ENCODE measurements at places on chromosomes 5 and 9. TPM values are rescaled to one million over a fixed set of nuclear protein-coding genes. Genes with fewer than 3 reads are reported as not detected.

DNA sequence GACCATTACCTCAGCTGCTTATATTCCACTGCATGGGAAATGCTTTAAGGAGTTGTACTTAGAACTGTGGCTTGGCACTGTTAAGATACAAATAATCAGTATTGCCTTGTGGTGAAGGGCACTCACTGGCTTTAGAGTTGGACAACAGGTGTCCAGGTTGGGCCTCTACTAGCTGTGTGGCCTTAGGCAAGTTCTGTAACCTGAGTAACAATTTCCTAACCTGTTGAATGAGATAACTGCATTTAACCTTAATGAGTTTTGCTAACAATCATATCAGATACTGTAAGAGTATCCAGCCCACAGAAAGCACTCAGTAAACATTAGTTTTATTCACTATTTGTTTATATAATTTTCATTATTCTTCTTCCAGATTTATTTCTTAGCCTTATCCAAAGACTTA, 17.2 kb upstream of the HK3 start:
- H3K36me3 ChIP-seq: peaks cover 14% of the 10 kb centered on the region
- no peak overlapping the region for H3K27ac ChIP-seq
- no peak for DNase-seq
- H3K4me3 ChIP-seq: no peak overlapping the region
- no peaks in the 10 kb centered on the region for H3K27me3 ChIP-seq
- H3K4me1 ChIP-seq: peaks cover 9% of the 10 kb centered on the region

DNA sequence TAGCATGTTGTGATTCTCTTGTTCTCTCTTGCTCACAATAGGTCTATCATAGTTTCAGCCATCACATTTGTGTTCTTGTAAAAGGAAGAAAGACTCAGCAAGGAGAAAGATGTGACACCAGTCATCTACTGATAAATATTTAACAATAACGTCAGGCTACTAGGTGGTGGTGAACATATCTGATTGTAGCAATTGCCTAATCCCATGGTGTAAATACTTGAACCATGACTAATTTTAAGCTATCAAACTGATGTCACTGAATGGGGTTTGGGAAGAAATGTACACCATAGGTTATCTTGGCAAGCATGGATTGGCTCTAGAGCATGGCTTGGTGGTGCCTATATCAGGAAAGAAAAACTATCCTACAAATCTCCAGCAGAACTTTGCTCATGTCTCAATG, 16.6 kb downstream of the DMRTA1 start:
- H3K27ac ChIP-seq: no peak overlapping the region
- H3K27me3 ChIP-seq: no peaks in the 10 kb centered on the region
- no peaks in the 10 kb centered on the region for H3K36me3 ChIP-seq
- no peak for DNase-seq
- H3K4me1 ChIP-seq: no peaks in the 10 kb centered on the region
- no peak overlapping the region for H3K4me3 ChIP-seq

DNA sequence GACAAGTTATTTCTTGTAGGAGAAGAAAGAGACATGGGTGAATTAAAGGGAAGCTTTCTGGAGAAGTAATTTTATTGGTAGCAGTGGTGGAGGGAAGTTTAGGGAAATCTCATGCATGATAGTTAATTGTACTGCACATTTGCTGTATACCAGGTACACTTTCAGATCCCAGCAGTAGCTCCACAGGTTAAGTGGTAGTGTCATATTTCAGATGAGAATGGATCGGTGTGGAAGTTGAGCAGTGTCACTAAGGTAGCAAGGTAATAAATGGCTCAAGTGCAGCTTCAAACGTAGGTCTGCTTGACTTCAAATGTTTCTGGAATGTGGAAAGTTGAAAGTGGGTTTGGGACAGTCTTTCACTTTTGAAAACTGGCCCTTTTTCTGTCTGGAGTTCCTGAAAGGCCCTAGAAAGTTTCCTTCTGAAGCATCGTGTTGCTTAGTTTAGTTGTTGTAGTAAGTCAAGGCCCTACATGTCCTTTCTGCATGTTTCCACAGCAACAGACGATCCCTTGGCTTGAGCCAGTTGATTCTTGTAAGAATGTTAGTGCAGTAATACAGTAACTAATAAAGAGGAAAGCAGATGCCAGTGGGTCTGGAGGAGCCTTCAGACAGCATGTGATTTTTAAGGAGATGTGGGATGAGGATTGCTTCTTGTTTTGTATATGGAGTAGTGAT, 3.7 kb downstream of the CLTA start:
- no peak for DNase-seq
- H3K27ac ChIP-seq: no peak overlapping the region
- H3K36me3 ChIP-seq: peaks cover 25% of the 10 kb centered on the region
- peaks cover 23% of the 10 kb centered on the region for H3K4me1 ChIP-seq
- H3K4me3 ChIP-seq: no peak overlapping the region

- no peaks in the 10 kb centered on the region for H3K4me1 ChIP-seq
- H3K27me3 ChIP-seq: no peaks in the 10 kb centered on the region
- no peak overlapping the region for H3K4me3 ChIP-seq
- no peak overlapping the region for H3K27ac ChIP-seq
- H3K36me3 ChIP-seq: no peaks in the 10 kb centered on the region
Measured at GRCh38 chr5:154986151-154986550, 27.4 kb upstream of the KIF4B start.

- no peaks in the 10 kb centered on the region for H3K36me3 ChIP-seq
- no peak overlapping the region for H3K27ac ChIP-seq
- DNase-seq: no peak
- no peak overlapping the region for H3K4me3 ChIP-seq
- H3K4me1 ChIP-seq: no peaks in the 10 kb centered on the region
Measured at GRCh38 chr5:178325679-178326373, 93.2 kb upstream of the PHYKPL start.

DNA sequence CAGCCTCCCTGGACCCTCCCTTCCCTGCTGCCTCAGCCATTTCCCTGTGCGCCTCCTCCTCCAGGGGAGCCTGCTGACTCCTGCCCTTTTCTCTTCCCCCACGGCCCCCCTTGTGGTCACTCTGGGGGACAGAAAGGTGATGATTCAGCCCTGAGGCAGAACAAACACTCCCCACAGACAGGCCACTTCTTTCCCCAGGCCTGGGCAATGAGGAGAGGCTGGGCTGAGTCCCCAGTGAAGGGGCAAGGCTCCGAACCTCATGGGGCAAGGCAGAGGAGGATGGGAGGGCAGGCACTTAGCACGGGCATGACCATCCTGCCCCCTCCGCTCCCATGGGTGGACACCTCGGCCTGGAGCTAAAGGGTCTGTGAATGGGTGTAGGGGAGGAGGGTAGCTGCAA, 21.0 kb downstream of the CSF1R start:
- H3K27ac ChIP-seq: peak overlapping the region; percentile 27
- H3K36me3 ChIP-seq: no peaks in the 10 kb centered on the region

DNA sequence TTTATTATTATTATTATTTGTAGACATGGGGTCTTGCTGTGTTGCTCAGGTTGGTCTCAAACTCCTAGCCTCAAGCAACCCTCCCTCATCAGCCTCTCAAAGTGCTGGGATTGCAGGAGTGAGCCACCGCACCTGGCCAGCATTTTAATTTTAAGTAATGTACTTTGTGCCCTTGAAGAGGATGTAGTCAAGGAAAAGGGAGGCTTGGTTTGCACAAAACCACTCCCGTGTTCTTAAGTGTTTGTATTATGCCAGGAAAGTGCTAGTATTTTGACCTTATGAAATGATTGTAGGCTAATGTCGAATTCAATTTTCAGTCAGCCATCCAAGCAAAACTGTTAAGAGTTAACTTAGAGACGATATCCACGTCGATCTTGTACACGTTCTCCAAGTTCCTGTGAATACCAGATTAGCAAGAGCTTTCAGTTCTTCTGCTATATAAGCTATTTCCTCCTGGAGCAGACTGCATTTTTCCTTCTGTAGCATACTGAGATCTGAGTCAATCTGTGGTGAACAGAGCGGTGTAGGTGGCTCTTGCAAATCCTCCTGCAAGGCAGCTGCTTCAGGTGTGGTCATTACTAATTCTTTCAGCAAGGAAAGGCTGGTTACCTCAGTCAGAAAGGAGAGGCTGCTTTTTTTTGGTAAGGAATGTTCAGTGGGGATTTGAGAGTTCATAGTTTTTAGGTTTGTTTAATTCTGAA, 23.7 kb downstream of the CCDC171 start:
- H3K36me3 ChIP-seq: no peaks in the 10 kb centered on the region

- H3K4me1 ChIP-seq: no peaks in the 10 kb centered on the region
- no peak overlapping the region for H3K4me3 ChIP-seq
- H3K36me3 ChIP-seq: no peaks in the 10 kb centered on the region
- no peaks in the 10 kb centered on the region for H3K27me3 ChIP-seq
Measured at GRCh38 chr5:38143384-38143783, 115.0 kb upstream of the EGFLAM start.

- H3K4me3 ChIP-seq: no peak overlapping the region
- no peak for DNase-seq
- no peaks in the 10 kb centered on the region for H3K27me3 ChIP-seq
- no peak overlapping the region for H3K27ac ChIP-seq
- no peaks in the 10 kb centered on the region for H3K36me3 ChIP-seq
- no peaks in the 10 kb centered on the region for H3K4me1 ChIP-seq
Measured at GRCh38 chr9:113709721-113710120, 166.4 kb upstream of the ZNF618 start.

GRCh38 chr9:134768709-134769351, 111.8 kb upstream of the FCN2 start:
- H3K27me3 ChIP-seq: no peaks in the 10 kb centered on the region
- H3K36me3 ChIP-seq: no peaks in the 10 kb centered on the region
- H3K4me3 ChIP-seq: no peak overlapping the region
- no peak overlapping the region for H3K27ac ChIP-seq

DNA sequence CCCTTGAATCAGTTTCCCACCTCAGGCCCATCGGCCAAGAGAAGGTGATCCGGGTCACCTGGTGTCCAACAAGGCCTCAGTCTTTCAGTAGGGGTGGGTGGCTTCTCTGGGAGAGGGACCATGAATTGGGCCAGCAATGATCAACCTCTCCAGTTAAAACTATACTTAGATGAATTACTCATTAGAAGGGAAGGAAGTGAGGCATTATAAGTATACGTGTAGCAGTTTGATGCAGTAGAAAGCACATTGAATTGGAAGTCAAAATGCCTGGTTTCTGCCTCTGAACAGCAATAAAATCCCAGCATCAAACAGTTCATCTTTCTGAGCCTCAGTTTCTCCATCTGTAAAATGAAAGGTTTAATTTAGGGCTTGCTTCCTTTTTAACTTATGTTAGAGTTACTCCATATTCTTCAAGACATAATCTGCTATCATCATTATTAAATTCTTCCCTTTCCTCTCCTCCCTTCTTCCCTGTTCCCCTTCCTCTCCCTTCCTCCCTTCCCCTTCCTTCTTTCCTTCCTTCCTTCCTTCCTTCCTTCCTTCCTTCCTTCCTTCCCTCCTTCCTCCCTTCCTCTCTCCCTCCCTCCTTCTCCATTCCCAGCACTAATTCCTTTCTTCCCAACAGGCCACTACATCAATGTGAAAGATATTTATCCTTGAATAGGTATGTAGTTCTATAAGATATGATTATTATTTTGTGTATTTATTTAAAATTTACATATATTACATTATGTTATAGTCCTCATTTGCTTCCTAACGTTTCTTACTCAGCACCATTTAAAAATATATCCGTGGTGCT, 18.6 kb upstream of the TMEM174 start:
- H3K4me1 ChIP-seq: no peaks in the 10 kb centered on the region
- no peak overlapping the region for H3K4me3 ChIP-seq
- H3K36me3 ChIP-seq: no peaks in the 10 kb centered on the region

DNA sequence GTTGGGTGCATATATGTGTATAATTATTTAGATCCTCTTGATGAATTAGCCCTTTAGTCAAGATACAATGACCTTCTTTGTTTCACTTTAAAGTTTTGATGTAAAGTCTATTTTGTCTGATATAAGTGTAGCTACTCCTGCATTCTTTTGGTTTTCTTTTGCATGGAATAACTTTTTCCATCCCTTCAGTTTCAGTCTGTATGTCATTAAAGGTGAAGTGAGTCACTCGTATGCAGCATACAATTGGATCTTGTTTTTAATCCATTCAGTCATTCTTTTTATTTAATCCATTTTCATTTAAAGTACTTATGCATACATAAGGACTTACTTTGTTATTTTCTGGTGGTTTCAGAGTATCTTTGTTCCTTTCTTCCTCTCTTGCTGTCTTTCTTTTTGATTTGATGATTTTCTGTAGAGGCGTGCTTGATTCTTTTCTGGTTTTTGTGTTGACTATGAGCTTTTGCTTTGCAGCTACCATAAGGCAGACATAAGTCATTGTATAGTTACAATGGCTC, 36.3 kb upstream of the FAM120A start:
- no peak overlapping the region for H3K4me3 ChIP-seq
- H3K27me3 ChIP-seq: no peaks in the 10 kb centered on the region
- no peaks in the 10 kb centered on the region for H3K4me1 ChIP-seq
- H3K36me3 ChIP-seq: no peaks in the 10 kb centered on the region
- DNase-seq: no peak

DNA sequence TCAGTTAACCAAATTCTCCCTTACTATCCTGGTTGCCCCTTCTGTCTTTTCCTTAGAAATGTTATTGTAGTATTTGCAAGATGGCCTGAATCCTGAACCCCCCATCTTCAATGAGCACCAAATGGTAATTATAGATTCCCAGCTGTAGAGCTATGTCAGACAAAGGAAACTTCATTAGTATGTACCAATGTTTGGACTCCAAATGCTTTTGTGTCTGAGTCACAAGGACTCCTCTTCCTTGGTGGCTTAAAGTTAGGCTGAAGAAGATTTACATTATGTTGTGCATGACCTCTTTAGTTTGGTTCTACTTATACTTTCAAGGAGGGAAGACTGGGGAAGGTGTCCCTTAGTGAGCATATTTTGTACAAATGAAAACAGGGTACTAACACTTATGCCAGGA, 105.9 kb upstream of the CDKN2B start:
- H3K27me3 ChIP-seq: no peaks in the 10 kb centered on the region
- no peak overlapping the region for H3K27ac ChIP-seq
- H3K4me3 ChIP-seq: no peak overlapping the region
- no peak for DNase-seq
- H3K36me3 ChIP-seq: no peaks in the 10 kb centered on the region

- H3K4me3 ChIP-seq: no peak overlapping the region
- peaks cover 19% of the 10 kb centered on the region for H3K4me1 ChIP-seq
- no peaks in the 10 kb centered on the region for H3K27me3 ChIP-seq
- no peak overlapping the region for H3K27ac ChIP-seq
- no peak for DNase-seq
- H3K36me3 ChIP-seq: no peaks in the 10 kb centered on the region
Measured at GRCh38 chr5:133928587-133929393, 39.6 kb downstream of the C5orf15 start.

The TNIP1 gene
- 57.4 TPM for total RNA-seq

The ANKRD34B gene
- total RNA-seq: 2.9 TPM

The PCDHB3 gene
- 1.3 TPM for total RNA-seq

The GMCL2 gene
- total RNA-seq: not detected

The HMHB1 gene
- total RNA-seq: not detected

The HINT1 gene
- 348 TPM for total RNA-seq

The NTNG2 gene
- total RNA-seq: 0.26 TPM

Data from SJCRH30 (cell line).